K562 (cell line): ENCODE measurements at places on chromosomes 3 and 15.

DNA sequence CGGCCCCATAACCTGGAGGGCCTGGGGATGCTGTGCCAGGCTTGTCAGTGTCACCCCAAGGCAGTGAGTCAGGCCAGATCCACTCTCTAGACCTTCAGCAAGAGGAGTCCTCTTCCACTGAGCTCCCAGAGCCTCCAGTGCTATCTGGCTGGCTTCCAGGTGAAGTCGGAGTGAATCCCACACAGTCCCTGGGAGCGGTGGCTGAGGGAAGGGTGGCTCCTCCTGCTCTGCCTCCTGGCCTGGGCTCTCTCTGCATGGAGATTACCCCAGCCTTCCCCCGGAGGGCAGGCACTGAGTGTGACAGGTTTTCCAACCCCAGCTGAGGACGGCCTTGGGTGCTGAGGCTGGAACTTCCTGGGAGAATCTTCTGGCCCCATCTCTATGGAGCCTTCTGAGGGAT, 82.7 kb downstream of the EPHB1 start:
- DNase-seq = no peak

- no peak for DNase-seq
These were observed 68.1 kb downstream of the ATP10A start for GRCh38 chr15:25795061-25795460.

GRCh38 chr3:187072102-187072501, 67.2 kb downstream of the RPL39L start:
- DNase-seq = no peak

DNA sequence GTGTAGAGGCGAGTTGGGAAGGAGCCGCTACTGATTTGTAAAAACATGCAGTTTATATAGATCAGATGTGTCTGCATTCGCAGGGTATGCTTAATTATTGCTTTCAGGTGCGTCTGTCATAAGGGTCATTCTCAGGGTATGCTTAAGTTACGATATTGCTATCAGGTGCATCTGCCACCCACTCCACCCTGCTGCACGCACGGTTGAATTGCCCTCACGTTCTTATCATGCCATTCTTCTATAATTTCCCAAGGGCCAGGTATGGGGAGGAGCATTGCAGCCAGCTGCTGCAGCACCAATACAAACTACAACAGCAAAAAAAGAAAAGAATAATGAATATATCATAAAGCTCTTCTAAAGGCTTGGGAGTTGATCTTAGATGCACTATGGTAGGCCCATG, 230.0 kb downstream of the KBTBD8 start:
- DNase-seq = no peak

DNA sequence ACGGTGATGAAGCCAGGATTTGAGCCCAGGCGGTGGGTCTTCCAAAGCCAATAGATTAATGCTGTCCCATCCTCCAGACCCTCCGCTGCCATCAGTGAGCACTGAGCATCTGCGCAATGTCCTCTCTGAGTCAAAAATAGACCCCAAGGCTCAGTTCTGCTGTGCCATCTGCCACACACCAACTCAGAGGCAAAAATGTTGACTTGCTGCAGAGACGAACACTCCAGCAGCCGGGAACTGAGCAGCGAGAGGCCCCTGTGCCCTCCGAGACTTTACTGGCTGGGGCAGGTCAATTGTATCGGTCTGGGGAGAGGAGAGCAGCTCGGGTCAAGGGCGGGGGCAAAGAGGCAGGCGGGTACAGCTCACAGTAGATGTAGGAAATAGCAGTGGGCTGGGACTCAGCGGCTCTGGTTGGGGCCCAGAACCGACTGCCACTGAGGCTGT, 41.5 kb upstream of the ATP2B2 start:
- DNase-seq = no peak

GRCh38 chr3:139134678-139135372, 90.1 kb upstream of the PRR23C start:
- peak; percentile 38 for DNase-seq

GRCh38 chr3:74287557-74287956, 326.9 kb downstream of the CNTN3 start:
- no peak for DNase-seq
